Activated T-helper 1 cell treated with Interleukin-2 at 50 U/mL for 16 hours (primary cell): ENCODE measurements at places on chromosomes 12 and 14.

DNA sequence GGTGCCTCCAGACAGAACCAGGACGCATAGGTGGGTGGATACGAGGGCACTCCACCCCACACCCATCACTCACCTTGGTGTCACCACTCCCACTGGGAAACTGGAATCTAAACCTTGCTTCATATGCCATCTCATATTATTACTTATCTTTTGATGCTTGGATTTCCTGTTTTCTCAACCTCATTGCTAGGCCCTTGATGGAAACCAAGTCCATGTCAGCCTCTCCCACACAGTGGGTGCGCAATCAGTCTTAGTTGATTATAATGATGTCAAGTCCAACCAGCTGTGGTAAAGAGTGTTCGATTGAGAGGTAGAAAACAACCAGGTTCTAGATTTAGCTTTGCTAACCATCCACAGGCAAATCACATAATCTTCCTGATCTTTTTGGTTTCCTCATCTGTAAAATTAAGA, 584 bp upstream of the DDHD1 start:
- no peak for DNase-seq

DNA sequence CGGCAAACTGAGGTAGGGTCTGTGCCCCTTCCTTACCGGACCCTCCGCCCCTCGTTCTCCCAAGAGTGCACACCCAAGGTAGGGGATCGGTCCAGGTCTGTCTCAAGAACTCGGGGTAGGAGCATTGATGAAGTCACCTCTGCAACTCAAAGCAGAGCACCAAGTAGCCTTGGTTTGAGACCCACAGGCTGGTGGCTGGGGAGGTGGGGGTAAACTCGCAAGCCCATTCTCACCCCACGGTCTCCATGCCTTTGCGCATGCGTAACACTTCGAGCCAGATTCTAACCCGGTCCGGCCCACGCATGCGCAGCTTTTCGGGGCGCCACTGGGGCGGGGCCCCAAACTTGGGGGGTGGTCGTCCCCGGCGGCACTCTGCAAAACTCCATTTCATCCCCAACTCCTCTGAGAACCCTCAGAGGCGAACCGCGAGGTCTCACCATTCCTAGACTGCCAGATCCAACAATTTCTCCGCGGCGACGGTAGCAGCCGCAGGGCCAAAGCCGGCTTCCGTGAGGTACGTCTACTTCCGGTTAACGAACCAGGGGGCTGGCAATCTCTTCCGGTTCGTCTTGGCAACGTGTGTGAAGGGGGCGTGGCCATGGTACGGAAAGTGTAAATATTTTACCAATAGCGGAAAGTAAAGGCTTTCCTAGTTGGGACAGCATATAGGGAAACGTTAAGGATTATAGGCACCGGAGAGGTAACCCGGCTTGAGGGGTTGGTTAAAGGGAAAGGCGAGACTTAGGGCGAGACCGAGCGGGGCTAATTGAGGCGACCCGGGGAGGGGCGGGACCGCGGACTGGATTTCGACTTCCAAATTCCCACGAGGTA, at the start of gene MCRS1:
MCRS1 (minus strand) TSS at position 532 of the 831 bp plus-strand sequence. CDS start 1,411 bp downstream, outside the sequence.
- peak; percentile 79 for DNase-seq

GRCh38 chr14:38138473-38139138, 69.1 kb upstream of the SSTR1 start:
- no peak for DNase-seq

GRCh38 chr12:76113800-76114757, 29.6 kb upstream of the NAP1L1 start:
- no peak for DNase-seq

- DNase-seq, result no peak
Observed at GRCh38 chr14:89484051-89484844, 67.2 kb upstream of the FOXN3 start.

DNA sequence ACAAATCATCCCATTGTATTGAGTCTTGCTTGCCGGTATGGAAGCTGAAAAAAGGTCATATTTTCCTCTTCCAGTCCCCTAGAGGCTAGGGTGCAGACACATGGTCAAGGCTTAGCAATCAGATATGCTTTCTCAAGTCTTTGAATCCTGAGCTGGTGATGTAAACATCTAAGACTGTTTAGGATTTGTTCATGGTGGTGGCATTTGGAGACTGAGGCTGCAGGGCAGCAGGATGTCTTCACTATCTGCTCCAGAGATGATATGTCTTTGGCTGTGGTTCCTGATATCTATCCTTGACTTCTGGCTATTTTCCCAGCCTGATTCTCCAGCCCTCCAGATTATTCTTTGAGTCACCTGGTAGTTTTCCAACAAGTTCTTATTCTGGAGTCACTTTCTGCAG, 50.5 kb upstream of the DACT1 start:
- no peak for DNase-seq

DNA sequence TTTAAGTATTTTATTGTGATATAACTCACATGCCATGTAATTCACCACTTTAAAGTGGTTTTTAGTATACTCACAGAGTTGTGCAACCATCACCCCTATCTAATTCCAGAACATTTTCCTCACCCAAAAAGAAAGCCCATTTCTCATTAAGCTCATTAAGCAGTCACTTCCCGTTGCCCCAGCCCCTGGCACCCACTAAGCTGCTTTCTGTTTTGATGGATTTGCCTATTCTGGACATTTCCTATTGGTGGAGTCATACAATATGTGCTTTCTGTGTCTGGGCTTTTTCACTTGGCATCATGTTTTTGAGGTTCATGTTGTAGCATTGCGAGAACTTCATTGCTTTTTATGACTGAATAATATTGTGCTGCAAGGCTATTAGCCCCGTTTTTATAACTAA, 66.0 kb downstream of the ARL6IP4 start:
- no peak for DNase-seq

DNA sequence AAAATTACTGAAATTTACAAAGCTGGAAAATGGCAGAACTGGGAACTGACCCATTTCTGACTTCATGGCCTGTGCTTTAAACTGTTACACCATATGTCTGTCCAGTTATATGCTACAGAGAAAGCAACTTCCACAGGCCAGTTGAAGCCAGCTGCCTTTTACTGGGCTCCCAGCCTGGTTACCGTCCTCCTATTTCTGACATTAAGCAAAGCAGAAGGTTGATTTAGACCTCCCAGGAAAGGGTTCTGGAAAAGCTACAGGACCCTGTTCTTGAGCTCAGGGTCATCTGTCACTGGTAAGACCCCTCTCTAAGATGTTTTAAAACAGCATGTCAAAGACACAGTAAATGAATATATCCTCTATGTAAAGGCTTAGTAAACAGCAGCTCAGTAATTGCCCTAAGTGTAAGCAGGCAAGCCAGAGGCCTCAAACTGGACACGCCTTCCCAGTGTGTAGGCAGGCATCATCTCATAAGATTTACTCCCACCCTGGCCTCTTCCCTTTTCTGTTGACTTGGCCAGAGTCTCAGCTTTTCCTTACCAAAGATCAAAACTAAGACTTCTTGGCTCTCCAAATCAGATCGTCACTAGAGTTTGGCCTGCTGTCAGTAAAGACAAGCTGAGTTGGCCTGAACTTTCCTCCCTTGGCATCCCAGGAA, 55.4 kb upstream of the RNU6-8 start:
- no peak for DNase-seq

- DNase-seq, result no peak
Observed at GRCh38 chr14:31196839-31197492, 10.6 kb downstream of the HECTD1 start.

- no peak for DNase-seq
Observed at GRCh38 chr12:67436230-67436629, 167.1 kb downstream of the CAND1 start.

DNA sequence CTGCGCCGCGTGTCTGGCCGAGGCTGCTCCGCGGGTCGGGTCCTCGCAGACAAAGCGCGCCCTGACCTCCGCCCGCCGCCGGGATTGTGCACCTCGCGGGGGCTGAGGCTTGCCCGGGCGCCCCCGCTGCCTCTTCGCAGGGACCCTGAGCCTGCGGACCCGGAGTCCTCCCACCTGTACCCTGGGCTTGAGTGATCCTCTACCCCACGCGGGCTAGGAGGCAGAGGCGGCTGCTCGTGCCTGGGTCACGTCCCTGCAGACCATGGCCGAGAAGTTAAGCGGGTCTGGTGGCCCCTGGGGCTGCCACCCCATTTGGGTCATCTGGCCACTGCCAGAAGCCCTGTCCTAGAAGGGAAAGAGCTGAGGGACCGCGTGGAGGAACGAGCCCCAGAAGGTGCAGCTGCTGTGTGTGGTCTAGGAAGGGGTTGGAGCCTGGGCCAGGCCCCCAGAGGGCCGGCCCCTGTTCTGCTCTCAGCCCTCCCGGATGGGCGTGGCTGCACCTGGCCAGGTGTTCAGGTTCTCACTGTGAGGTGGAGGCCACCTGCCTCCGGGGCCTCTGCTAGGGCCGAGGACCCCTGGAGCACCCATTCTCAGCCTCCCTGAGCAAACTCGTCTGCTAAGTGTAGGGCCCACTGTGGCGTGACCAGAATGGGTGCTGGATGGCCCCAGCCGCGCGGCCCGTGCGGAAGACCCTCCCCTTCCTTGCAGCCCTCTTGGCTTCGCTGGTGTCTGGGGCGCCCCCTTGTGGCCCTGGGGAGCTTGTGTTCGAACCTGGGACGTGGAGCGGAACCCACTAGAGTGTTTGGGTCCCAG, 49.6 kb downstream of the LRCOL1 start:
- peak; percentile 46 for DNase-seq

- DNase-seq, result no peak
Observed at GRCh38 chr12:116539361-116539771, 19.8 kb upstream of the MAP1LC3B2 start.

DNA sequence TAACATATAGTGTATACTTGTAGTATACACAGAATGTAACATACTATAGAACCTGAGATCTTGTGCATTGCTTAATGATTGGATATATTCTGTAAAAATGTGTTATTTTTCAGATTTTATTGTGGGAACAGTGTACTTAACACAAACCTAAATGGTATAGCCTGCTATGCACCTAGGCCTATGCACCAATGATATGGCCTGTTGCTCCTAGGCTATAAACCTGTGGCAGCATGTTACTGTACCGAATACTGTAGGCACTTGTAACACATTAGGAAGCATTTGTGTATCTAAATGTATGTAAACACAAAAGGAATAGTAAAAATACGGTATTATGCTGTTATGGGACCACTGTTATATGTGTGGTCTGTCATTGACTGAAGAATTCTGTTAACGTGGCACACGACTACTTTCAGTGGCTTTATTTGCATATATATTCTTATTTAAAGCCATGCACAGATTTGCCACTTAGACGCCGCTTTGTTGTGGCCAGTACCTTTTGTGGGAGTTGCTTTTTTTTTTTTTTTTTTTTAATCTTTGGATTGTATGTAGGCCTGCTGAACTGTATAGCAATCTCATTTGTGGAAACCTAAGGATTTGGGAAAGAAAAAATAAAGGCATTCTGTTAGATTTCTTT, 7.4 kb downstream of the PAPOLA start:
- DNase-seq, result no peak

GRCh38 chr14:76918256-76918781, 92.1 kb downstream of the LRRC74A start:
- no peak for DNase-seq

- no peak for DNase-seq
Observed at GRCh38 chr12:119931402-119931801, 54.3 kb upstream of the CIT start.

- no peak for DNase-seq
Observed at GRCh38 chr14:98185036-98185435, 1087.0 kb downstream of the BCL11B start.

GRCh38 chr14:72118841-72119240, 186.6 kb downstream of the RGS6 start:
- DNase-seq, result no peak

DNA sequence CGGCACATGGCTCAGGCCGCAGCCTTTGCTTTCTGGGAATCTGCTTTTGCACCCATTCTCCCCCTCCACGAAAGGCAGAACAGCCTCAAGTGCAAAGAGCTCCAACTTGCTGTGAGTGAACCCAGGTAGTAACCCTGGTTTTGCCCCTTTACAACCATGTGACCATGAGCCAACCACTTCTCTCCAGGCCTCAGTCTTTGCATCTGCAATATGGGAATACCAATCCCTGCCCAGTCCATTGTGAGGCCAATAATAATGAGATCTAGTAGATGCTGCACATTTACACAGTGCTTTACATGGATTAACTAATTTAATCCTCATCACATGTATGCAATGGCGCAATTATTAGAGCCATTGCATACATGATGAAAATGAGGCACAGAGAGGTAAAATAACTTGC, 108.9 kb upstream of the MYL2 start:
- no peak for DNase-seq

- no peak for DNase-seq
Observed at GRCh38 chr12:28770322-28770721, 378.8 kb upstream of the FAR2 start.

- no peak for DNase-seq
Observed at GRCh38 chr14:59055006-59055405, 133.5 kb upstream of the DAAM1 start.
